ENCODE measurements at places on chromosomes 1 and 21. TPM values are rescaled to one million over a fixed set of nuclear protein-coding genes. Genes with fewer than 3 reads are reported as not detected.

The AGMAT gene
- total RNA-seq = 34.4 TPM

DNA sequence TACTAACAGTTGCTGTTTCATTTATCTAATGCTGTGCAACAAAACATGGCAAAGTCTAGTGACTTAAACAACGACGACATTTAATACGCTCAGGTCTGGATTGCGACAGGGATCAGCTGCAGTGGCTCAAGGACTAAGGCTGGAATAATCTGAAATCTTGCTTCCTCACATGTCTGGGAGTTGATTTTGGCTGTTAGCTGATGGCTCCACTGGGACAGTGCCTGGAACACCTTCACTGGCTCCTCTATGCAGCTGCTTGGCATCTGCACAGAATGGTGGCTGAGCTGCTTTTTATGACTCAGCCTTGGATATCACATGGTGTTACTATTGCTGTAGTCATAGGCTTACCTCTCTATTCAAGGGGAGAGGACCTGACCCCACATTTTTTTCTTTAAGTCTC, 24.0 kb upstream of the BTG3 start:
- DNase-seq = no peak

The MGST3 gene
- total RNA-seq = 23.3 TPM

The GALE gene
- 63.4 TPM for total RNA-seq

GRCh38 chr1:206882555-206882954, 14.7 kb upstream of the IL24 start:
- no peak for DNase-seq

- DNase-seq = no peak
Measured at GRCh38 chr1:201847150-201847549, 18.2 kb downstream of the IPO9 start.

The CELSR2 gene
- total RNA-seq = 4.1 TPM

DNA sequence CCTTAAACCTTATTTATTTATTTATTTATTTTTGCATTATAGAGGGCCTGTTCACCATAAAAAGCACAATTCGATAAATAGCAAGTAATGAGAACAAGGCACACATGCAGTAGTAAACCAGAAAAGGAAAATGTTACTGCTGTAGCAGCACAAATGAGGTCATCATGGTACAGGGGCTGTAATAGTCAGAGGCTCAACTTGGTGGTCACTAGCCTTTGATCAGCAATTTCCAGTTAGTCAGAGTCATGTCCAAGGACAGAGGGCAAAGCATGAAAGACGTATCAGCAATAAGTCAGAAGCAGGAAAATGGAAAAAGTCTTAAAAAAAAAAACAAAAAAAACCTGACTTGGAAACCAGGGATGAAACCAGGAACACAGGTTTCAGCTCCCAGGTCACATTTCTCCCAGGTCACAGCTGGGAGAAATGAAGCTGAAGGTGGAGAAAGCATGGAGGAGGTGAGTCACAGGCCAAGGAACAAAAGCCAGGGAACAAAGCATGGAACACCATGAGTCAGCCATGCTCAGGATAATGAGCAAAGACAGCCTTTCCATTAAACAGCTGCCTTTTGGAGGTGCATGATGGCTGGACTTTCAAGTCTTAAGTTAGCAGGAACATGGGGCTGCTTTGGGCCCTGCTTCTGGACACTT, 556.3 kb downstream of the LTN1 start:
- DNase-seq = no peak

GRCh38 chr1:162397039-162397448, 14.9 kb downstream of the SH2D1B start:
- DNase-seq = no peak

DNA sequence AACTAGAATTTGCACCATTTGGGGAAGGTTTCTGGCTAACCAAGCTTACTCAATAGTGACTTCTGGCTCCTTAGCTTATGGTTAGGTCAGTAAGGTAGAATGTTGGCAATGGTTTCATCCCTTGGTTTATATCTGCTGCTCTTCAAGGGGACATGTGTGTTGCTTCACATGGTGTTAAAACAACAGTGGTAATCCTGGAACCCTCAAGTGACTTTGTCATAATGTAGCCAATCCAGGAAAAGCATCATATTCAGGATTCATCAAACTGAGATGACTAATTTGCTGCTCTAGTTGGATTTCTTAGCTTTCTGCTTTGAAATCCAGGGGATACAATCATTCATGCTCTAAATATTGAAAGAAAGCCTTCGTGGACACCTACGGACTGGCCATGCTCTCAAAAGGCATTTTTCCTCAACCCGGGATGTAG, 108.7 kb downstream of the RGL1 start:
- DNase-seq = no peak

- DNase-seq = no peak
Measured at GRCh38 chr1:20028125-20028524, 41.9 kb upstream of the PLA2G5 start.

The LMX1A gene
- total RNA-seq = not detected

GRCh38 chr21:32425628-32426027, 13.1 kb downstream of the EVA1C start:
- DNase-seq = no peak

DNA sequence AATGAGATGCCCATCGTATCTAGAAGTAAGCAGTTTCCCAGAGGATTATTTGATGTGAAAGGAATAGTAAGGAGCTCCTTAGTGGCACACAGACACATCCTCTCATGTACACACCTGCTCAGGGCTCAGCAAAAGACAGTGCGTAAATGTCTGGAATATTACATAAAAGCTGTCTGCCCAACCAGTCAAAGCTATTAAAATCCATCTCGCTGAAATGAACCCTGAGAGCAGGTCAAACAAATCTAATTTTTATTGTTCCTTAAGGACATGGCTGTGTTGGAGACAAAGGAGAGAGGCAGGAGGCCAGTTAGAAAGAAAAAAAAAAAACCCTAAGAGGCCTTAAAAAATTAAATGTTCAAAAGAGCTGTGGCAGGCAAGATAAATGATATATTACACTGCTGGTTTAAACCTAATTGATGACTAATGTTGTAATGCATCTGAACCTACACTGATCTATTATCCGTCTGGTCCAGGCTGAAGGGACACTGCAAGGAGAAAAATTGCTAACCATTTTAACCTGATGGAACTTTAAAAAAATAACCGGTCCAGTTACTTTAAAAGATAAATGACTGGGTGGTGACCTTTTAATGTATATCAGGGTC, 58.5 kb upstream of the FGGY start:
- no peak for DNase-seq

GRCh38 chr1:77545970-77546369, 136.5 kb downstream of the ZZZ3 start:
- DNase-seq = no peak

The C1orf105 gene
- not detected for total RNA-seq

DNA sequence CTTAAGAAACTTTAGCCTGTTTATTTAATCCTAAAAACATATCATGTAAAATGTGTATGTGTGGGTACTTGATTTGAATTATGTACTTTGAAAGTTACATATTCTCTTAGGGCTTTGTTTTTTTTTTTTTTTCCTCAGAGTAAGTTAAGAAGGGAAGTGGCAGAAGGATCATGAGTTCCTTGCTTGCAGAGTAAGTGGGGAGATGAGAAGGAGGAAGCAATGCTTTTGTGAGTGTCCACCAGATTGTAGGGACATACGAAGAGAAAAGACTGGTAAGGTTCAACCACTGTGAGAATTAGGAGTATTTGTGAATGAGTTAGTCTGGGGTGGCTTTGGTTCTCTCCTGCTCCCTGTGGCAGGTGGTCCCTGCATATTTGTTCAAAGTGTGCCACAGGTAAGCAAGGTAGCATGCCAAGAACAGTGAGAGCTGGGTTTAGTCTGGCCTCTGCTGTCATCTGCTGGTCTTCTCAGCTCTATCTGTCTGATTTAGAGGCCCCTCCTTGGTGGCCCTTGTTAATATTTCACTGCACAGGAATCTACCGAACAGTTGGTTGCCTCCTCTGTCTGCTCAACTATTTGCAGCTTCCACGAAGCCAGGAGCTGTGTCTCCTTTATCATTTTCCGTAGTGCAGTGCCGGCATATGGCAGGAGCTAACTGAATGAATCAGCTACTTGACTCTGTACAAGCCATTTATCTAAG, 9.5 kb downstream of the DNM3 start:
- no peak for DNase-seq

DNA sequence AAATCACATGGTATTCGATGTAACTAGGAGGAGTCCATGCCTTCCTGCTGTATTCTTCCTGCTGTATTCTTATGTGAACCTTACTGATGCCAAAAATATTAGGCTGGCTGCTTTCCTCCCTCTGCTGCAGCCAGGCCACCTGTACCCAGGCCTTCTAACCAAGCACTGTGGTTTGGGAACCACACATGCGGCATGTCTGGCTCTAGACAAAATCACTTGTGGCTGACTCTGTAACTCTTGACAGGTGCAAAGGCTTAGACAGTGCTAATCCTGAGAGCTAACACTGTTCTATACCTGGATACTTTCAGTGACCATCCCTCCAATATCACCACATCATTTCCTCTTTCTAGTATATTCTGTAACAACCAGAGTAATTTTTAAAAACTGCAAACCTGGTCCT, 67.7 kb downstream of the PCP4 start:
- DNase-seq = no peak

GRCh38 chr1:78483903-78484302, 6.9 kb upstream of the PTGFR start:
- DNase-seq = no peak

- DNase-seq = no peak
Measured at GRCh38 chr1:47405697-47406096, 10.4 kb upstream of the FOXE3 start.

- no peak for DNase-seq
Measured at GRCh38 chr1:17611991-17612390, 72.5 kb downstream of the ARHGEF10L start.

The PPIE gene
- 68.1 TPM for total RNA-seq

DNA sequence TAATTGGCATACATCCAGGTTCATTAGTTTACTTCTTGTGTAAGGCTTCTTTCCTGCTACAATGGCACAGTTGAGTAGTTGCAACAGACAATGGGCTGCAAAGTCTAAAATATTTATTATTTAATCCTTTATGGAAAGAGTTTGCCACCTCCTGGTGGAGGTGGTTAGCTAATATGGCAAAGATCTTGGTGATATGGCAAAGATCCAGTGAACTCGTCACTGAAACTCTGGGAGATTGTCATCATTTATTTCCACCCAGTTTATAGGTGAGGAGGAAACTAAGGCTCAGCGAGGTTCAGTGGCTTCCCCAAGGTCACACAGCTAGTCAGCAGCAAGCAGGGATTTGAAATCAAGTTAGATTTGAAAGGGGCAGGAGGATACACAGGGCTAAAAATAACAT, 16.1 kb upstream of the IFFO2 start:
- no peak for DNase-seq
